ENCODE measurements at places on chromosomes 16 and 17.

DNA sequence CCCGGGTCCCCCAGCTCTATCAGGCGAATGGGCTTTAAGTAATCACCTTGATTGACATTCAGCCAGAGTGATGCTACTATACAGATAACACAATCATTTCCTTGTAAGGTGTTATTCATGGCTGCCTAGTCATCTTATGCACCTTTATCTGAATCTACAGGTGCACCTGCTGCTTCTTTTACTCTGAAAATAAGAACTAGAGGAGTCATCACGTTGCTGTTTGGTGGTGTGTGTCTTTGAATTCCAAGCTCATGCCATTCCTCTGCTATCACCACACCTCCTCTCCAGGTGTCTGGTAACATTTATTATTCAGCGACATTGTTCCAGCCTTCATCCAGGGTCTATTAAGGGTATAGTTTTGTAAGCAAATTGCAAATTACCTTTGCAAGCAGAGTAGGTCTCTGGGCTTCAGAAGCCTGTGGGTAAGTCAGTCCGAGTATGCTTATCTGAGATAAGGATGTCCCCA is 51.9 kb downstream of the NOS2 start:
- no peak for DNase-seq

GRCh38 chr17:77687921-77688320 is 270.6 kb upstream of the TNRC6C start:
- DNase-seq: no peak

DNA sequence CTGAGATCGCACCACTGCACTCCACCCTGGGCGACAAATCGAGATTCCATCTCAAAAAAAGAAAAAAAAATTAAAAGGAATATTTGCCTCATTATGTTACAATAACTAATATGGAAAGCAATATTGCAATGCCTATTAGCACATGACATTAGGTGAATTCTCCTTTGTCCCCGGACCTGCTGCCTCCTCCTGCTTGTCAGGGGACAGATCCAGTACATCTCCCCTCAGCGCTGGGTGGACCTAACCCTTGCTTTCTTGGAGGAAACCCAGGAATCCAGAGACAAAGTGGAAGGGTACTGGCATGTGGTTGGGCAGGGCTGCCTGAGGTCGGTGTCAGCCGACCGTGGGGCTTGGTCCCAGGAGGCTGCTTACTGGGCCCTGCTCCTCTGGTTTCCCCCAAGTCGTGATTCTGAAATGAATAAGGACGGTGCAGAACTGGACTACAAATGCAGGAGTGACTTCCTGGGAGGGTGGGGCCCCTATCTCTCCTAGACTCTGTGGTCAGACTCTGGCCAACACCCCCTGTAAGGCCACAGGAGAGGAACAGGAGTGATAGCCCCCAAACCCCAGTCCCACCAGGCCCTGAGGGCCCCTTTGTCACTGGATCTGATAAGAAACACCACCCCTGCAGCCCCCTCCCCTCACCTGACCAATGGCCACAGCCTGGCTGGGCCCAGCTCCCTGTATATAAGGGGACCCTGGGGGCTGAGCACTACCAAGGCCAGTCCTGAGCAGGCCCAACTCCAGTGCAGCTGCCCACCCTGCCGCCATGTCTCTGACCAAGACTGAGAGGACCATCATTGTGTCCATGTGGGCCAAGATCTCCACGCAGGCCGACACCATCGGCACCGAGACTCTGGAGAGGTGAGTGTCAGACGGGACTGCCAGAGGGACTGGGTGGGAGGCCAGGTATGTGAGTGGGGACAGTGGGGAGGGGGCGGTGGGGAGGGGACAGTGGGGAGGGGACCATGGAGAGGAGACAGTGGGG is at the start of gene HBZ:
TSS of gene HBZ (plus strand) at position 504 of the 988 bp plus-strand sequence. CDS start at position 770, 266 bp downstream.
- DNase-seq: no peak

GRCh38 chr17:76986365-76986764 is 118.2 kb downstream of the MGAT5B start:
- no peak for DNase-seq

GRCh38 chr16:11168386-11169051 is 87.5 kb downstream of the SOCS1 start:
- no peak for DNase-seq

GRCh38 chr17:36674278-36674650 is 72.9 kb downstream of the MRM1 start:
- no peak for DNase-seq

DNA sequence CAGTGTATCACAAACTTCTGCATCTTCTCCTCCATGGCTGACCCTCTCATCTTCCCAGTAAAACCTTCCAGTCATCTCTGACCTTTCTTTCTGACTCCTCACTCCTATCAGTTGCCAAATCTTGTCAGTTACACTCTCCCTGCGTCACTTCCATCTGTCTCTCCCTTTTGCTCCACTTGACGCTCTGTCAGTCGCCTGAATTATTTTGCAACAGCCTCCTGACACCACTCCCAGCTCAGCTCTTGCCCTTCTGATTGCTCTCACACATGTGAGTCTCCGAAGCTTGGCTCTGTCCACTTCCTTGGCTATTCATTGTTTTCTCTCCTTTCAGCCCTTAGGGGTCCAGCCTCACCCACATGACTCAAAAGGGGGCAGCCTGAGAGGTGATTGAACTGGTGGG is 27.7 kb downstream of the DHRS7C start:
- DNase-seq: no peak

- DNase-seq: no peak
Measured at GRCh38 chr16:89843409-89844350, 15.4 kb downstream of the SPIRE2 start.

DNA sequence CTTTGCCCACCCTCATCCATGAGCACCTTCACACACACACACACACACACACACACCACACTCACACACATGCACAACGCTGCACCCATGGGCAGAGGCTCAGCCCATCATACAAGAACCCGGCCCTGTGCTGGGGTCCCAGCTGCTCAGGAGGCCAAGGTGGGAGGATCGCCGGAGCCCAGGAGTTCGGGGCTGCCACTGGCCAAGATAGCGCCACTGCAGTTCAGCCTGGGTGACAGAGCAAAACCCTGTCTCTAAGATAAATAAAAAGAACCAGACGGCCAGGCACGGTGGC is 3.4 kb upstream of the FSCN2 start:
- DNase-seq: no peak

DNA sequence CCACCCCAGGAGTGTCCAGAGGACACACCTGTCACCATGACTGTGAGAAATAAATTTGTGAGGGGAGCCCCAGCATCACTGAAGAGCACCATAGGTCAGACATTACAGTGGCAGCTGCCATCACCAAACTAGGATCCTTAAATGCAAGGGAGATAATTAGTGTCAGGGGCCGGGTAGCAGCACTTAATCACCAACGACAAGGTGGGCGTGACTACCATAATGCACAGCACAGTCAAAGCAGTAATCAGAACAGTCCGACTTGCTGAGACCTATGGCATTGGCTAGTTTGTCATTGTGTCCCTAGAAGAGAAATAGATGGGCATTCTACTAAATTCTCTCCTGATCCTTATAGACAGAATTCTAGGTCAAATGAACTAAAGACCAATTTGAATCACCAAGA is 856.7 kb upstream of the GOT2 start:
- no peak for DNase-seq

DNA sequence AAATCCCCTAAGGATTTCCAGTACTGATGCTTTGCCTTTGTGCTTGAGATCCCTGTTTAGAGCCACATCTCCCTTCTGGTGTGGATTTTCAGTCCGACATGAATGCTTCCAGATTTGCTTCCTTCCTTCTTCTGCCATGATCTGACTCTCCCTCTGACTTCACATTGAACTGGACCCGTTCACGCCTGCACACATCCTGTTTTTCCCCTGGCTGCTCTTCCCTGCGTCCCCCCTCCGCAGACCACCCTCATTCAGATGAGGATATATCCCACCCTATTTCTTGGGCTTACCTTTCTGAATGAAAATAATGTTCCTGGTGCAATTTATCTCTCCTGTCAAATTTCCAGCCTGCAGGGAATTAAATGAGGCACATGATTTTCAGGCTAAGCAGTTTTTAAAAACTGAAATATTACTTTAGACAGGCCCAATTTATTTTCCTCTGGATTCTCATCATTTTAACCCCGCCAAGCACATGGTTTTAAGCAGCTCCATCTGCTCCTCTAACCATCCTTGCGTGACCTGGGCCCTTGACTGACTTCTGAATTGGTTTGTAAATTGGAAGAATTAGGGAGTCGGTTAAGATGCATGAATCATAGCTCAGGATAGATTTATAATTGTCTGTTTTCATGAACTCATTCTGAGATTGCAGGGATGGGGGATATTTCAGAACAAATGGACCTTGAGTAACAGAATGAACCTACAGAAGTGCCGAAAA is 59.2 kb downstream of the BMERB1 start:
- DNase-seq: no peak

DNA sequence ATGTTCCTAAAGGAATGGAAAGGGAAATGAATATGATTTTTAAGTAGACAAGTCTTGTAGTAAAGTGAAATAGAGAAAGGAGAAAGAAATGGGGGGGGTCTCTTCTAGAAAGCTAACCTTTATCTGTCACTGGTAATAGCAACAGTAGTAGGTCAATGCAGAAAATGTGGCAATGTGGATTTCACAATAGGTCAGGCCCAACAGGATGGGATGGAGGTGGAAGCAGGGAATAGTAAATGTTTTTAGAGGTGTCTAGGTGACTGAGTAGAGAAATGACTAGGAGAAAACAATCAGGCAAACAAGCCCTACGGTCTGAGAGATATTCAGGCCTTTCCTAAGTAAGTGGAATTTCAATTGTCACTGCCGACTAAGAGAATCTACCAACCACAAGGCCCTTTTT is 6.0 kb upstream of the RSKR start:
- no peak for DNase-seq

DNA sequence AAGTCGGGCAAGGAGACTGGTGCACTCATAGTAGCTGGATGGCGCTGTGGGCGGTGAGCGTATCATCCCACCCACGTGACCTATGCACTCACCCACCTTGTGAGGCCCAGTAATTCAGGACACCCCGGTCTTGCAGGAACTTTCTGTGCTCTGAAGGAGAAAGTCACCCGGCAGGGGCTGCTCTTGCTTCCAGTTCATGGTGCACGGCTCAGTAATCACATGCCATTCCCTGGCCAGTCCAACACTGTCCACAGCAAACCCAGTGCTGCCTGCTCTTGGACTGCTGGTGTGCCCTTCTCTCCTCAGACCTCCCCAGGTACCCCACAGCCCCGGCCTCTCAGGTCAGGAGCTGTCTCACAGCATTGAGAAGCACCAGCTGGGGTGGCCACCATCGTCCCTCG is 16.4 kb upstream of the RHBDF2 start:
- no peak for DNase-seq

- DNase-seq: no peak
Measured at GRCh38 chr17:38605411-38605840, 326 bp downstream of the SRCIN1 start.

GRCh38 chr16:86243123-86243473 is 267.2 kb upstream of the FOXF1 start:
- no peak for DNase-seq

- DNase-seq: peak; percentile 51
Measured at GRCh38 chr17:43994272-43995149, 9.9 kb upstream of the NAGS start.

DNA sequence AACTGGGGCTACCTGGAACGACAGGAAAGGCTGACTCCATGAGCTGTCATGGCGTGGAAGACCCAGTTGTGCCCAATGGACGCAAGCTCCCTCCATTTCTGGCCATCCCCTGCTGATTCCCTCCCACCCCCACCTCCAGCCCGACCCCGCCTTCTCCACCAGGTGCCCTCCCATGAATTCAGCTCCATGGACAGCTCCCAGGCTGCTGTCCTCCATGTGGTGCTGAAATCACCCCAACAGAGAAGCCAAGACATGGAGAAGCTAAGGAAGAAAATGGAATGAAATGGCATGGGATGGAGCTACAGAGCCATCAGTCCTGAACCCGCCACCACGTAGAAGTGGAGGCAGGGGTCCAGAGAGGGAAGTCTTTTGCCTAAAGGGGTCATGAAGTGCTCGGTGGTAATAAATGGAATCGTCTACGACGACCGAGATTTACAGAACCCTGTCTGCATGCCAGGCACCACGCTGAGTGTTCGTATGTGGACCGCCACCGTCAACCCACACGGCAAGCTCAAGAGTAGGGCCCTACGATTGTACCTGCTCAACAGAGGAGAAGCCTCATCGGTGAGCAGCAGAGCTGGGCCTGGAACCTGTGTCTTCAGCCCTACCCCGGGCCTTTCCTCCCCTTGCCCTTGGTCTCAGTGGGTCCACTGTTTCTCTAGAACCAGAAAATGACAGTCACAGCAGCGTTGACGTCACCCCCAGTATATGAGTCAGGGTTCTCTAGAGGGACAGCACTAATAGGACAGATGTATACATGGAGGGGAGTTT is 9.3 kb upstream of the ZC3H18 start:
- DNase-seq: no peak

DNA sequence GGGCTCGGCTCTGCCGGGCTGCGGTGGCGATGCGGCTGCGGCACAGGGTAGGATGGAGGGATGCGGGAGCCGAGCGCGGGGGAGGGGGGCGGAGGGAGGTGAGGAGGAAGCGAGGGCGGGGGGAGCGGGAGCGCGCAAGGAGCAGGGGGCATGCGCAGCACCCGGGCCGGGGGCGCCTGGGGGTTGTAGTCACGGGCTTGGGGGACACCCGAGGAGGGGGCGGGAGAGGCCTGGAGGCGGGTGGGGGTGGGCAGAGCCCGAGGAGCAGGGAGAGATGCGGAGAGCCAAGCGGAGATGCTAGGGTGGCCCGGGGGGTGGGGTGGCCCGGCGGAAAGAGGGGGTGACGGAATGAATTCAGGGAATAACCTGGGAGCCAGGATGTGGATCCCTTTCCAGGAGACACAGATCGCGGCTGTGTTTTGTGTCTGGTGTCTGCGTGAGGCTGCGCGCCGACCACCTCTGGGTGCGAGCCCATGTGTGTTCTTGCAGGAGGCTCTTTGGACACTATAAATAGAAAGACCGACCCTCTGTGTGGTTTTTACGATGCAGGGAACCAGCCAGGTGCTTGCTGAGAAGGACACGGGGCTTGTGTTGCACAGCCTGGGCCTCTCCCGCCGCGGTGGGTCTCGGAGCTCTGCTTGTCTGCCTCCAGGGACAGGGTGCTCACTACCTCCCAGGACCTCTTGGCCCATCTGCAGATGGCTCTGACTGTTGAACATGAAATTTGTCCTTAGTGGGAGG is at the start of gene STX1B:
TSS of gene STX1B (minus strand) at position 54 of the 741 bp plus-strand sequence. CDS start 242 bp downstream, outside the sequence.
- DNase-seq: peak; percentile 20

- no peak for DNase-seq
Measured at GRCh38 chr16:84193480-84193879, 2.5 kb downstream of the ADAD2 start.

GRCh38 chr17:69724238-69724637 is 309.7 kb downstream of the MAP2K6 start:
- DNase-seq: no peak

- DNase-seq: no peak
Measured at GRCh38 chr17:18160128-18160856, 23.3 kb upstream of the ALKBH5 start.

DNA sequence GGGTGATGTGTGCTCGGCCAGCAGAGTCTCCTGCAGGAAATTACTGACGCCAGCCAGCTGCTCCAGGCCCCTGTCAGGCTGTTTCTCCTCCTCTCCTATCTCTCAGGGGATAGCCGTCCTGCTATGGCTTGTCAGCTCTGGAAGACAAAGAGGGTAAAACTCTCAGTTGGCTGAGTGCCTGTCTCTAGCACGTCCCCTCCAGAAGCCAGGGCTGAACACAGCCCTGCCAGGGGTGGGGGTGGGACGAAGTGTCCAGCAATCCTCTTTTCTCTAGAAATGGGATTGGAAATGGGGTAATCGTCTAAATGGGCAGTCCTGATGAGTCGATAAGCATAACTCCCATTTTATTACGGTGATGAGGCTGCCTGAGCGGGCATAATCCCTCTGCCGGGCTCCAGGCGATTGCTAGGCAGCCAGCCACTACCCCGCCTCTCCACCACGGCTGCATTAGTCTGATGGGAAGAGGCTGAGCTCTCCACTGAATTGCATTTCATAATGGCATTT is 89.1 kb upstream of the GNAO1 start:
- no peak for DNase-seq
